ENCODE measurements at places on chromosomes 7 and 10.

GRCh38 chr7:20219062-20219445 is 1.9 kb upstream of the MACC1 start:
- DNase-seq = no peak

DNA sequence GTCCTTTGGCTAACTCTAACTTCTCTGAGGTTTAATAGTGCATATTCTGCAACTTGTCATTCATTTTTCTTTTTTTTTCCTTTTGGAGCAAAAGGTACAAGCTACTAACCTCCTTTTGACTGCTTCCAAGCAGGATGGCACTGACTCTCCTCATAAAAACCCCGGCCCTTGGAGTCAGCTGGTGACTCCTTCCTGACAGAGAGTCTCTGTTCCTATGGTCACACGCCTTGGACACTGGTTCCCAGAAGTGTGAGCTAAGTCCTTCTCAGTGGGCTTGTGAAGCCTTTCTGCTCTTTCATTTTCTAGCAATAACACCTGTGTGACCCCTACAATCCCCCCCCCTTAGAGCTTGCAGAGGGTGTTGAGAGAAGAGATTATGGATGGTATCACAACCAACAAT is 21.7 kb downstream of the DOCK4 start:
- DNase-seq = no peak

- DNase-seq = no peak
These were observed 65.8 kb downstream of the MGMT start for GRCh38 chr10:129532838-129533237.

- DNase-seq = peak; percentile 43
These were observed 6.5 kb downstream of the SGCE start for GRCh38 chr7:94649450-94649849.

GRCh38 chr7:14858866-14859265 is 43.7 kb downstream of the DGKB start:
- peak; percentile 39 for DNase-seq

DNA sequence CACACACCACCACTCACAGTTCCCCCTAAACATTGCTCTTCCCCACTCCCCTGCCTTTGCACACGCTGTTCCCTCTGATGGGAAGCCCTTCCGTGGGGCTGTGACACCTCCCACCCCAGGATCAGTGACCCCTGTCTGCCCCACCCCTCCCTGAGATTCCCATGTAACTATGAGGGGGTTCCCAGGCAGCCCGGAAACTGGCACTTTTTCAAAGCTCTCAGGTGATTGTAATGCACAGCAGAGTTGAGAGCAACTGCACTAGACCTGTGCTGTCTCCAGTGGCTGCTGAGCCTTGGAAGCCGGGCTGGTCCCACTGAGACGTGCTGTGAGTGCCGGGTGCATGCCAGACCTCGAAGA is 29.8 kb downstream of the GPRIN2 start:
- peak; percentile 17 for DNase-seq

DNA sequence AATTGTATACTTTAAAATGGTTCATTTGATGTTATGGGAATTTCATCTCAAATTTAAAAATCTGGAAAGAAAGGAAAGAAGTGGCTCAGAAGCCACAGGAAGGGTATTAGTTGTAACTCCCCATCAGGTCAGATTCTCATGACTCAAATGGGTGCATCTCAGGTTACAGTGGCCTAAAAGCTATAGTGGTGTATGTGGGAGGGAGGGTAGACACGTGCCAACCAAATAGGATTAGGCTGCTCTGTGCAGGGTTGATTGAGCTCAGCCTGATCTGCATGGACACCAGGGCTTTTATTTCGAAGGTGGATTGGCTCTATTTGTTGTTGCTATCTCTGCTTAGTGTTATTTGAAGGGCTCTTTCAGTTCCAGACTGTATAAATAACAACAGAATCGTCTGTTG is 121.5 kb upstream of the PRR15 start:
- DNase-seq = peak; percentile 45

DNA sequence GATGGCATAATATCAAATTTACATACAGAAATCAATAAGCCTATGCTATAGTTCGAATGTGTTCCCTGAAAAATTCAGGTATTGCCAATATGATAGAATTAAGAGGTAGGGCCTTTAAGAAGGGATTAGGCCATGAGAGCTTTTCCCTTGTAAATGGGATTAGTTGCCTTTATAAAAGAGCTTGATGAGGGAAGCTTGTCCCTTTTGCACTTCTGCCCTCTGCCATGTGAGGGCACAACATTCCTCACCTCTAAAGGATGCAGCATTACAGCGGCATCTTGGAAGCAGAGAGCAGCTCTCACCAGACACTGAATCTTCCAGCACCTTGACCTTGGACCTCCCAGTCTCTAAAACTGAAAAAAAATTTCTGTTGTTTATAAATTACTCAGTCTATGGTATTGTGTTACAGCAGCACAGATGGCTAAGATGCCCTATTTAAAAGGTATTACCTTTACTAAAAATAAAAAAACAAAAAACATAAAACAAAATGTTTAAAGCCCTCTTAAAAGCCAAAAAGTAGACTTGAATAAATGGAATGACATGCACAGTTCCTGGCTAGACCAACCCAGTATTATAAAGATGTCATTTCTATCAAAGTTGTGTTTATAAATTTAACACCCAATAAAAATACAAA is 909.6 kb downstream of the REEP3 start:
- peak; percentile 90 for DNase-seq

- no peak for DNase-seq
These were observed 1.5 kb upstream of the LAMB1 start for GRCh38 chr7:108004220-108005142.

DNA sequence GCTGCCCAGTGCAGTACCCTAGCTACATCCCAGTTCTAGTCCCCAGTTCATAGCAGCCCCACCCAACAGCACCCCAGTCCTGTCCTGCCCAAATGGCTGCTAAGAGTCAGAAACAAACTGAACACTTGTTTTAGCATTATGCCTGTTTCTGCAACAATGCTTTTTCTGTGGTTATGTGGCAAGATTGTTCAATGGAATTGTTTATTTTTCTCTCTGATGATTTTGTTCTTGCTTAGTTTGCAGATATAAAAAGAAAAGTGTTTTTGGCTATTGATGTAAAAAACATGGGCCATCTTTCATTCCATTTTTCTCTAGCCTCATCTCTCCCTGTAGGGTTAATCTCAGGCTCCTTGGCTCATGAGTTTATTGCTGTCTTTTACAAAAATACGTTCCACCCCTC is 42.5 kb downstream of the LRRC4 start:
- no peak for DNase-seq

DNA sequence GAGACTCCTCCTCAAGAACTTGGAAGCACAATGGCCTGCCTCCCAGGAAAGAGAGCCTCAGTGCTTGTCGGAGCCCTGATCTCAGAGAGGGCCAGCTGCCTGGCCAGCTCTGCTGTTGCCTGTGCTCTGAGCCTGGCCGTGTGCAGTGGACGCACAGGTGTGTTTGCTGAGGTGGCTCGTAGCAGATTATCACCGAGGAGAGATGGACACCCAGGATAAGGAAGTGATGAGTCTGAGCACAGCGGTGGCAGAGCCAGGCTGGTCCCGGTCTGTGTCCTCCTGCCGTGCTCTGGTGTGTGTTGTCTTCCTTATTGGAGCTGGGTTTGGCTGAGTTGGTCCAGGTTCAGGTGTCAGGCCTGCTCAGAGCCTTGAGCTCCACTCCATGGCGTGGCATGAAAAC is 208.5 kb downstream of the EBF3 start:
- no peak for DNase-seq

DNA sequence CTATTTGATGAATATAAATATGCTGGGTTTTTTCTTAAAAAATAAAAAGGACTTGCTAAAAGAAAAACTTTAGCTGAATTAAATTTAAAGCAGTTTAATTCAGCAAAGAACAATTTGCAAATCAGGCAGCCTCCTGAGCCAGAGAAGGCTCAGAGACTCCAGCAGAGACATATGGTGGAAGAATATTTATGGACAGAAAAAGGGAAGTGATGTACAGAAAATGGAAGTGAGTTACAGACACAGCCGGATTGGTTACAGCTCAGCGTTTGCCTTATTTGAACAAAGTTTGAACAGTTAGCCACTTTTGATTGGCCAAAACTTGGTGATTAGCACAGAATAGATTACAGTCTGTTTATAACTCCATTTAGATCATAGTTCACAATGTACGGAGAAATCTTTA is 110.3 kb downstream of the GAD2 start:
- DNase-seq = peak; percentile 40

GRCh38 chr7:22561321-22561811 is 61.4 kb upstream of the STEAP1B start:
- DNase-seq = no peak

DNA sequence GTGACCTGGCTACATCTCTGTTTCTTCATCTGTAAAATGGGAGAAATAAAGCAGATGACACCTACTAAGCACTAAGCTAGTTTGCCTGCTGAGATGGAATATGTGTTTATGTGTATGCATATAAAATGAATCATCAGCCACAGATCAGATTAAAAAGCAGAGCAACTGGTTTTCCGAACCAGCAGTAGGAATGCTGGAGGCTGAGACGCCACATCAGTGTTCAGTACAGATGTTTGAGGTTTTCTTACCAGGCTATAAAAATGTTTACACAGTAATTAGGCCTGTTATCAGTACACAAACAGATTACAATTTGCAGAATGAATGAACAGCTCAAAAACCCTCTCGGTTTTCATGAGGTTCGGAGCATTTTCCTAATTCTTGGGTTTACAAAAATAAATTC is 85.8 kb downstream of the CALN1 start:
- peak; percentile 16 for DNase-seq

GRCh38 chr10:78474743-78475142 is 441.1 kb downstream of the RPS24 start:
- no peak for DNase-seq

- no peak for DNase-seq
These were observed 13.6 kb upstream of the GALNT11 start for GRCh38 chr7:152011860-152012259.

GRCh38 chr10:55063811-55064210 is 262.8 kb upstream of the PCDH15 start:
- DNase-seq = no peak

- peak; percentile 71 for DNase-seq
These were observed 205.9 kb downstream of the MBL2 start for GRCh38 chr10:52566471-52567246.

GRCh38 chr10:66698069-66698468 is 227.8 kb upstream of the LRRTM3 start:
- no peak for DNase-seq

GRCh38 chr10:13139150-13139549 is 22.2 kb upstream of the MCM10 start:
- DNase-seq = no peak

DNA sequence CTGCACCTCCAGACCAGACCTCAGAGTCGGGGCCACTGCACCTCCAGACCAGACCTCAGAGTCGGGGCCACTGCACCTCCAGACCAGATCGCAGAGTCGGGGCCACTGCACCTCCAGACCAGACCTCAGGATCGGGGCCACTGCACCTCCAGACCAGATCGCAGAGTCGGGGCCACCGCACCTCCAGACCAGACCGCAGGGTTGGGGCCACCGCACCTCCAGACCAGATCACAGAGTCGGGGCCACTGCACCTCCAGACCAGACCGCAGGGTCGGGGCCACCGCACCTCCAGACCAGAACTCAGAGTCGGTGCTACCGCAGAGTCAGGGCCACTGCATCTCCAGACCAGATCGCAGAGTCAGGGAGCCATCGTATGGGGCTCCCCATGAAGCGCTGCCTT is 105.9 kb downstream of the ACTR3B start:
- DNase-seq = no peak

- no peak for DNase-seq
These were observed 182.2 kb downstream of the WDR11 start for GRCh38 chr10:121033366-121033765.

DNA sequence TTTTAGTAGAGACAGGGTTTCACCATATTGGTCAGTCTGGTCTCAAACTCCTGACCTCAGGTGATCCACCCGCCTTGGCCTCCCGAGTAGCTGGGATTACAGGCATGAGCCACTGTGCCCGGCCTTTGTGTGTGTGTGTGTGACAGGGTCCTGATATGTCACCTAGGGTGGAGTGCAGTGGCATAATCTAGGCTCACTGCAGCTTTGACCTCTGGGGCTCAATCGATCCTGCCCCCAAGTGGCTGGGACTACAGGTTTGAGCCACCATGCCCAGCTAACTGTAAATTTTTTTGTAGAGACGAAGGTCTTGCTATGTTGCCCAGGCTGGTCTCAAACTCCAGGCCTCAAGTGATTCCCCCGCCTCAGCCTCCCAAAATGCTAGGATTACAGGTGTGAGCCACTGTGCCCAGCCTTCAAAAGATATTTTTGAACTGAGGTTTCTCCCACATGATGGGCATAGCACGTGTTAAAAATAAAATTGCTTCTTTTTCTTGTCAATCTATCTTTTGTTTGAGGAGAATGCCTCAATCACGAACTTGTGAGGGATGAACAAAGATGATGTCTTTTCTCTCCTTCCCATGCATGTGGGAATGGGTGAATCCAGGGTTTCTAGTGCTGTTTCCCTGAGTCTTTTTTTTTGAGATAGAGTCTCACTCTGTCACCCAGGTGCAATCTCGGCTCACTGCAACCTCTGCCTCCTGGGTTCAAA is 30.8 kb upstream of the PSAP start:
- DNase-seq = no peak

DNA sequence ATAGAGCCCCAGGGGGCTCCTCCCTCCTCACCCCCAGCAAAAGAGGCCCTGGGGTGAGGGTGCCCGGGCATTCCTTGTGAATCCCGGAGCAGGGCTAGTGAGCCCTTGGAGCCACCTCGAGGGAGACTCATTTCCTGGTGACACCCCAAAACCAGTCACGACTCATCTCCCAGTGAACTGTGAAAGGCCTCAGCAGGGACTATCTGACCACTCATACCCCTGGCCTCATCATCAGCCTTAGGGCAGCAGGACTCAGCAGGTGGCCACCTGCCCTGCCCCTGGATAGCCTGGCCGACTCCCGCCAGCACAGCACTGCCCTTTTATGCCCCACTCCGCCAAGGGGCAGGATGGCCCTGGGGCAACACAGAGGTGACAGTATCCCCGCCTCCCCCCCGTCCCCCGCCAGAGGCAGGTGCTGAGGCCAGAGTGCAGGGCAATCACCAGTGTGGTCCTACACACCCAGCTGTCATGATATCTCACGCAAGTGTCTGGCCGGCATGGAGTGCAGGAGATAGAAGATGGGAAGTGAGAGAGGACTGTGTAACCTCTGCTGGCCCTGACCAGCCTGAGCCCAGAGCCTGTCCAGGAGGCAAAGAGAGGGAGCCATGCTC is 3.2 kb downstream of the SNCG start:
- DNase-seq = no peak

- no peak for DNase-seq
These were observed 79.5 kb downstream of the AOAH start for GRCh38 chr7:36644625-36645422.

DNA sequence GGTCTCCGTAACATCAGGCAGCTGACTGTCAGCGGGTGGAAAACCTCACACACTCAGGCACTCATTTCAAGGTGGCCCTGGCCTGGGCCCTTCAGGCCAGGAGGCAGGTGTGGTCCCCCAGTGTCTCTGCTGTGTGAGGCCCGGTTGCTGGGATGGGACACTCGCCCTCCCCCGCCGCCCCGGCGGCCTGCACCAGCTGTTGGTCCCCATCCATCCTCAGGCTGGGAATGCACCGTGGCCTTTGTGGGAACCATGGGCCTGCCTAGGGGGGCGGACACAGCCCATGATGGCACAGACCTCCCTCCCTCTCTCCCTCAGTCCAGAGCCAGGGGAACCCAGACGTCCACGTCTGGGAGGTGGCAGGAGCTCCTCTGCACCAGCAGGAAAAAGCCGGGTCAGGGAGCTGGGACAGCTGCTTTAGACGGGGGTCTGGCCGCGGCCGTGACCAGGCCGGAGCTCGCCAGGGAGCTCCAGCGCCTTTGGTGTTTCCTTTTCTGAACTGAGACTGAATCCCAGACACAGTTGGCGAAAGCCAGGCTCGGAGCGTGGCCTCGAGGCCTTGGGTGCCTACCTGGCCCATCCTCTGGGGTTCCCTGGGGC is 15.7 kb downstream of the ADGRA1 start:
- no peak for DNase-seq

GRCh38 chr10:12728494-12728893 is 273.0 kb downstream of the CCDC3 start:
- DNase-seq = no peak
